Suprapubic skin (tissue), 4 donors: ENCODE measurements at places on chromosomes 16 and 17. TPM values are rescaled to one million over a fixed set of nuclear protein-coding genes. Genes with fewer than 3 reads are reported as not detected.

Gene CRHR1
- total RNA-seq = 0.76 TPM

Gene ZNF597
- total RNA-seq = 1.5 TPM

Gene CCL17
- total RNA-seq = not detected

Gene CUEDC1
- total RNA-seq = 17.0 TPM

Gene ARHGAP23
- total RNA-seq = 149 TPM

Gene TMED6
- total RNA-seq = not detected

Gene CES5A
- total RNA-seq = not detected

Gene TMEM235
- total RNA-seq = not detected

Gene IL17C
- not detected for total RNA-seq

Gene KRTAP4-6
- 45.0 TPM for total RNA-seq

Gene SLC16A11
- total RNA-seq = 10.8 TPM

Gene GH1
- total RNA-seq = not detected

Gene DHRS7C
- total RNA-seq = not detected

Gene HASPIN
- total RNA-seq = 2.1 TPM

Gene PLA2G10
- not detected for total RNA-seq

Gene NPIPB2
- total RNA-seq = 11.7 TPM

Gene SLC13A2
- 9.7 TPM for total RNA-seq

Gene SLC25A10
- total RNA-seq = 15.4 TPM

Gene EPN2
- 121 TPM for total RNA-seq

Gene NPEPPS
- total RNA-seq = 103 TPM

Gene HAP1
- total RNA-seq = 1.2 TPM

Gene UTS2R
- not detected for total RNA-seq

Gene PRDM7
- not detected for total RNA-seq

Gene SHISA6
- 3.3 TPM for total RNA-seq

Gene GALR2
- not detected for total RNA-seq

Gene ZPBP2
- total RNA-seq = not detected

Gene RND2
- 2.1 TPM for total RNA-seq

Gene TVP23A
- 0.64 TPM for total RNA-seq

Gene AIPL1
- total RNA-seq = not detected

Gene WRAP53
- total RNA-seq = 3.9 TPM

Gene OTOP2
- not detected for total RNA-seq

Gene MEOX1
- total RNA-seq = 5.5 TPM

Gene KRT9
- 0.80 TPM for total RNA-seq

Gene HS3ST3A1
- total RNA-seq = 6.5 TPM

Gene CD300LB
- total RNA-seq = not detected

Gene APOH
- total RNA-seq = not detected

Gene JPH3
- total RNA-seq = not detected

Gene NUPR1
- 35.5 TPM for total RNA-seq

Gene TBX6
- 4.9 TPM for total RNA-seq

Gene BICDL2
- total RNA-seq = 69.8 TPM

Gene SLC12A3
- not detected for total RNA-seq

Gene CHRNE
- total RNA-seq = 6.0 TPM

Gene KRTAP1-5
- 17.7 TPM for total RNA-seq

Gene KRT25
- 383 TPM for total RNA-seq

Gene TRPV3
- total RNA-seq = 35.3 TPM

Gene KCNAB3
- 7.5 TPM for total RNA-seq

Gene CMTM2
- total RNA-seq = not detected

Gene KRTAP2-2
- 41.6 TPM for total RNA-seq

Gene RPUSD1
- 13.6 TPM for total RNA-seq

Gene C16orf89
- not detected for total RNA-seq
